ENCODE measurements at places on chromosomes 4 and X. TPM values are rescaled to one million over a fixed set of nuclear protein-coding genes. Genes with fewer than 3 reads are reported as not detected.

- no peaks in the 10 kb centered on the region for H3K27me3 ChIP-seq
- no peaks in the 10 kb centered on the region for H3K36me3 ChIP-seq
- H3K27ac ChIP-seq: no peak overlapping the region
- no peak overlapping the region for H3K4me3 ChIP-seq
- no peaks in the 10 kb centered on the region for H3K4me1 ChIP-seq
- DNase-seq: no peak
Observed at GRCh38 chr4:98481167-98481566, 177.2 kb downstream of the TSPAN5 start.

- no peak overlapping the region for H3K4me3 ChIP-seq
- DNase-seq: no peak
- no peaks in the 10 kb centered on the region for H3K4me1 ChIP-seq
- H3K36me3 ChIP-seq: no peaks in the 10 kb centered on the region
- no peaks in the 10 kb centered on the region for H3K27me3 ChIP-seq
Observed at GRCh38 chr4:24867251-24867650, 45.6 kb downstream of the CCDC149 start.

DNA sequence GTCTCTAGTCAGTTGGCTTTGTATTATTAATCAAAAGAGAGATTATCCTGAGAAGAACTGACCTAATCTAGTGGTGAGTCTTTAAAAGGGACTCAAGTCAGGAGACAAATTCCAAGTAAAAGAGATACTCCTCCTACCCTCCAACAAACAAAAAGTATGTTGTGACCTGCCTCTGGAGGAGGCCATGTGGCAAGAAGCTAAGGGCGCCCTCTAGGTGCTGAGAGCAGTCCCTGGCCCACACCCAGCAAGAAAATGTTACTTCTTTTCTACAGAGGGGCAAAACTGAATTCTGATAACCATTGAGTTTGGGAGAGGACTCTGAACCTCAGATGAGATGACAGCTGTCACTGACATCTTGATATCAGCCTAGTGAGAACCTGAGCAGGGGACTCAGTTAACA lies 953.6 kb upstream of the AGA start:
- no peaks in the 10 kb centered on the region for H3K4me1 ChIP-seq
- no peak overlapping the region for H3K4me3 ChIP-seq
- no peak overlapping the region for H3K27ac ChIP-seq
- DNase-seq: no peak
- H3K36me3 ChIP-seq: no peaks in the 10 kb centered on the region
- H3K27me3 ChIP-seq: no peaks in the 10 kb centered on the region

Gene ZNF674
- total RNA-seq: 5.5 TPM

Gene ARX
- total RNA-seq: not detected
